Caco-2 (cell line): ENCODE measurements at places on chromosomes 7 and 10. TPM values are rescaled to one million over a fixed set of nuclear protein-coding genes. Genes with fewer than 3 reads are reported as not detected.
A peak's percentile ranks its signal among the peaks of the same experiment; 100 is the strongest.

- no peak overlapping the region for H3K27ac ChIP-seq
- no peaks in the 10 kb centered on the region for H3K27me3 ChIP-seq
- H3K4me1 ChIP-seq = no peaks in the 10 kb centered on the region
- H3K36me3 ChIP-seq = no peaks in the 10 kb centered on the region
- no peak for DNase-seq
Measured at GRCh38 chr7:158549616-158550393, 37.8 kb downstream of the PTPRN2 start.

DNA sequence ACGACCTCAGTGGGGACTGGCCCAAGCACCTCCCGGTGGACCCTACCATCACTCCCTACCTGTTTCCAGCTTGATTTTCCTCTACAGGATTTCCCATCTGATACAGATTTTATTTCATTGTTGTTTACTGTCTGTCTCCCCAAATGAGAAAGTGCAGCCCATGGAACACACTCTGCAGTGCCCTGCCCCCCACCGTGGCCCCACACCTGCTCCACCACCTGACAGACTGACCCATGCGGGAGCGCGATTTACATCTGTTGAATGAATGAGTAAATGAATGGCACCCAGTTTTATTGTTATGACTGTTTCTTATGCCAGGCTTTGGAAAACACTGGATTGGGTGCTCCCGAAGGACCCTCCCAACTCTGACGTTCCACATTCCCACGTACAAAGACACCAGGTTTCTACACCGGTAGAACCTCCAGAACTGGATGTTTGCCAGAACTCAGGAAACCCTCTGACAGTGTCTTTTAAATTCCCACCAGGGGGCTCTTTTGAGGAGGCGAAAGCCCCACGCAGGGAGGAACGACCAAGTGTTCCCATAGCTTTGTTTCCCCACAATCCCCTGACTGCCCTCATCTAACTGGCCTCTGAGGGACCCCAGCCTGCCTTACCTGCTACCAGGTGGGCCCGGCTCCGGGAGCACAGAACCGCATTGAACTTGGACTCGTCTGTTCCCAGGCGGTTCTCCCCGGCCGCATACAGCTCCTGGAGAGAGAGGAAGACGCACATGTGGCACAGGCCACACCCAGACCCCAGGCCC, 29.0 kb downstream of the PLAC9 start:
- peak overlapping the region; percentile 29 for H3K27ac ChIP-seq
- H3K27me3 ChIP-seq = no peaks in the 10 kb centered on the region
- peaks cover 7% of the 10 kb centered on the region; the same call in 1 of the 2 replicates for H3K36me3 ChIP-seq
- no peaks in the 10 kb centered on the region; the same call in 1 of the 2 replicates for H3K4me1 ChIP-seq
- peak; percentile 44 for DNase-seq

Gene CPED1
- 0.23 and 0.56 TPM in 2 replicates for total RNA-seq

DNA sequence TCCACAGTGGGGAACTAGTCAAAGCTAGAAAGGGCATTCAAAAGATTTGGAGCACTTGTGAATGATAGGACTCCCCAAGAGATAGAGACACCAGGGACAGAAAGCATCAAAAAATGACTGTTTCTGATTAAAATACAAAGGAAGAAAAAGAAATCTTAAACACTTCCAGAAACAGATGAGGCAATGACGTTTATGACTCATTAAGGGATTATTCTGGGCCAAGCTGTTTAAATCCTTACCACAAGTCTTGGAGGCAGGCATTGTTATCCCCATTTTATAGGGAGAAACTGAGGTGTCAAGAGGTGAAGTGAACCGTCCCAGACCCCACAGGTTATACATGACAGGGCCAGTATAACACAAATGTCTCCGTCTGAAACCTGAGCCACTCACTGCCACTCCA, 68.3 kb upstream of the AMPH start:
- H3K27ac ChIP-seq = no peak overlapping the region
- no peaks in the 10 kb centered on the region for H3K27me3 ChIP-seq
- no peaks in the 10 kb centered on the region for H3K36me3 ChIP-seq
- no peaks in the 10 kb centered on the region for H3K4me1 ChIP-seq
- DNase-seq = no peak

GRCh38 chr10:17234431-17234945, 6.4 kb downstream of the VIM start:
- H3K27me3 ChIP-seq = no peaks in the 10 kb centered on the region; the same call in 1 of the 2 replicates
- no peak overlapping the region for H3K27ac ChIP-seq
- H3K4me3 ChIP-seq = no peak overlapping the region

- peaks cover 7% of the 10 kb centered on the region; the same call in 1 of the 2 replicates for H3K4me1 ChIP-seq
- no peaks in the 10 kb centered on the region for H3K36me3 ChIP-seq
- H3K27me3 ChIP-seq = no peaks in the 10 kb centered on the region
- DNase-seq = no peak
- no peak overlapping the region for H3K4me3 ChIP-seq
Measured at GRCh38 chr7:107721286-107721685, 22.7 kb upstream of the CBLL1 start.

DNA sequence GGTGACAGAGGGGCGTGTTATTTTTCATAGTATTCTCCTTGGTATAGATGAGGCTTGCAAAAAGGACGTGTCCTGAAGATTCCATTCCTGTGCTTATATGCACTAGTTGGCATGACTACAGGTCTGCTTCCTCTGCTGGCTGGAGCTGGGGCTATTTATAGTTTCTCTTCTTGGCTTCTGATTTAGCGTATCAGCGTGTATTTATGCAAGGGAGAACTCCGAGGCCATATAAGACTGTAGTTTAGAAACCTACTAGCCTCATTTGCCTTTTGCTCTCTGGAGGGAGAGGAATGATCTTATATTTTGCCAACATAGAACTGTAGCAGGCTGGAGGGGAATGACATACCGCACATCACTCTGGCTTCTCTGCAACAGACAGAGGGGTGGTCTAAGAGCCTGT, 39.7 kb downstream of the CACNB2 start:
- H3K4me1 ChIP-seq = no peaks in the 10 kb centered on the region
- H3K27ac ChIP-seq = no peak overlapping the region
- no peaks in the 10 kb centered on the region for H3K36me3 ChIP-seq
- no peak overlapping the region for H3K4me3 ChIP-seq
- DNase-seq = no peak

GRCh38 chr7:149874644-149875028, 867 bp downstream of the ATP6V0E2 start:
- peak overlapping the region; percentile 71; the same call in 1 of the 2 replicates for H3K4me3 ChIP-seq
- no peak for DNase-seq
- no peak overlapping the region for H3K27ac ChIP-seq
- H3K36me3 ChIP-seq = no peaks in the 10 kb centered on the region

- H3K27ac ChIP-seq = no peak overlapping the region
- H3K36me3 ChIP-seq = no peaks in the 10 kb centered on the region
- H3K4me3 ChIP-seq = no peak overlapping the region
- H3K4me1 ChIP-seq = peaks cover 5% of the 10 kb centered on the region; the same call in 1 of the 2 replicates
- no peak for DNase-seq
- no peaks in the 10 kb centered on the region for H3K27me3 ChIP-seq
Measured at GRCh38 chr7:48959676-48960075, 35.3 kb downstream of the CDC14C start.

GRCh38 chr7:35492451-35493175, 202.3 kb downstream of the HERPUD2 start:
- H3K36me3 ChIP-seq = no peaks in the 10 kb centered on the region
- no peaks in the 10 kb centered on the region for H3K4me1 ChIP-seq
- DNase-seq = no peak
- no peak overlapping the region for H3K4me3 ChIP-seq
- no peaks in the 10 kb centered on the region; the same call in 1 of the 2 replicates for H3K27me3 ChIP-seq

- H3K4me1 ChIP-seq = no peaks in the 10 kb centered on the region
- no peak overlapping the region for H3K4me3 ChIP-seq
- no peak overlapping the region for H3K27ac ChIP-seq
Measured at GRCh38 chr10:15313843-15314242, 57.2 kb downstream of the FAM171A1 start.

DNA sequence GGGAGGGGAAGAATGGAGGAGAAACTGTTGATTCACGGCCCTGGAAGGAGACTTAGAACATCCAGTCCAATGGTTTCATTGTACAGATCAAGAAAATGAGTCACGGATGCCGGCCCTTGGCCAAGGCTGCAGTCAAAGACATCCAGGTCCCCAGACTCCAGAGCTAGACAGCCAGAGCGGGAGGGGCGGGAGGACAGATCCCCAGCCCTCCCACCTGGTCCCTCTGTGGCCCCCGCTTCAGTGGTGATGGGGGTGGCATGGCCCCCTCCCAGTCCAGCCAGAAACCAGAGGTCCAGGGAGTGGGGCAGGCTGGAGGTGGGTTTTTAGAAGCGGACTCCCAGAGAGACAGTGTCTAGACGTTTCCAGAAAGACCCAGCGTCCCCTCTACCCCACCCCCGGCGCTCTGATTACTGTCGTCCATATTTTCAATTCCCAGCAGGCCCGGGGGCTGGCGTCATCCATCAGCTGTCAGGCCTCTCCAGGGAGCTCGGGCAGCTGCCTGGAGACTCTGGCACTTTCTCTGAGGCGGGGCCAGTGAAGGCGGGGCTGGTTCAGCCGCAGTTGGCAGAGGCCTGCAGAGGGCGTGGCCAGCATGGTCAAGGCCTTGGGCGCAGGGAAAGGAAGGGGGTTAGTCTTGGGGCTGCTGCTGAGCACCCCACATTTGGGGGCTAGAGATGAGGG, 8.0 kb upstream of the HSPB1 start:
- no peak for DNase-seq
- no peak overlapping the region for H3K27ac ChIP-seq
- H3K4me3 ChIP-seq = no peak overlapping the region
- H3K4me1 ChIP-seq = peaks cover 43% of the 10 kb centered on the region

DNA sequence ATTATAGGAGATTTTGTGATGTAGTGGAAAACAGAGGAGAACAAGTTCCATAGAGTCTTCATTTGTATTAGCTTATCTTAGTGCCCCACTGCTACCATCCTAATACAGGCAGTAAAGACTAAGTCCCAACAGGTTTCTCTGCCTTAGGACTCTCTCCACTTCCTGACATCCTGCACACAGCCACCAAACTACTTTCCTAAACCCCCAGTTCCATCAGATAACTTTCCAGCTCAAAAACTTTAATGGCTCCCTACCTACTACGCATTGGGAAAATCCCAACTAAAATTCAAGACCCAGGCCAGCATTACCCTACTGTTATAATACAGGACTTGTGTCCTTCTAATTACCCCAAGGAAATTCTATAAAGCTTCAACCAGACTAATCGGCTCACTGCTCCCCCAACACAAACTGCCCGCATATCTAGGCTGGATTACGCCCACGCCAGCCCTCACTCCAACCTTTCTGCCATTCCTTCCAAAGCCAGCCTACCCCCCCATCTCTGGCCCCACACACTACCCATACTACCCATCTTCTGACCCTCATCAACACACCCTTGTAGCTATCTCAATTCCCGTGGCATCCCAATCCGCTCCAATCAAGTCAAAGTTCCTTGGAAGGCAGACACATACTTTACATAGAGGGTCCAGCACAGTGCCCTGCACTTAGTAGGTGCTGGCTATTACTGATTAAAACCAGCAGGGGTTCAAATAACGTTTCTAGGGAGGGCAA, 1.4 kb downstream of the IDE start:
- H3K4me1 ChIP-seq = peaks cover 22% of the 10 kb centered on the region
- H3K36me3 ChIP-seq = no peaks in the 10 kb centered on the region
- H3K4me3 ChIP-seq = peak overlapping the region; percentile 69
- peak overlapping the region; percentile 74 for H3K27ac ChIP-seq
- no peak for DNase-seq
- no peaks in the 10 kb centered on the region for H3K27me3 ChIP-seq

- H3K27me3 ChIP-seq = no peaks in the 10 kb centered on the region
- H3K36me3 ChIP-seq = no peaks in the 10 kb centered on the region
- H3K4me1 ChIP-seq = no peaks in the 10 kb centered on the region
- H3K4me3 ChIP-seq = no peak overlapping the region
- DNase-seq = no peak
Measured at GRCh38 chr7:157224627-157225026, 85.9 kb downstream of the UBE3C start.

GRCh38 chr10:12375076-12375504, 25.7 kb downstream of the CAMK1D start:
- H3K4me1 ChIP-seq = no peaks in the 10 kb centered on the region
- no peak overlapping the region for H3K27ac ChIP-seq
- no peaks in the 10 kb centered on the region for H3K36me3 ChIP-seq
- no peak for DNase-seq
- no peaks in the 10 kb centered on the region for H3K27me3 ChIP-seq

DNA sequence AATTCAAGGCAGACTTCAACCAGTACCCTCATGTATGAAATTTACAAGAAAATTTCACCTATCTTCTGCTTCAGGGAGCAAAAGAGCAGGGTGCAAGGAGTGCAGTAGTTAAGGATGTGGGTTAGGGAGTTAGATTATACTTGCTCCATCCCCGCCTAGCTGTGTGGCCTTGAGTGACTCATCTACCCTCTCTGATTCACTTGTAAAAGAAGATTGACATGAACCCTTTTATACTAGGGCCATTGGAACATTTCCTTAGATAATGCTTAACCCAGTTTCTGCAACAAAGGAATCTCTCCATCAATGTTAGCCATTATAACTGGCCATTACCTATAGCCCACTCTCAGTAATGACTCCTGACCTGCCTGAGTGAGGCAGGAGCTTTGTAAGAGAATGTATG, 10.2 kb upstream of the HSPA12A start:
- DNase-seq = no peak
- no peak overlapping the region for H3K27ac ChIP-seq
- no peaks in the 10 kb centered on the region for H3K36me3 ChIP-seq

DNA sequence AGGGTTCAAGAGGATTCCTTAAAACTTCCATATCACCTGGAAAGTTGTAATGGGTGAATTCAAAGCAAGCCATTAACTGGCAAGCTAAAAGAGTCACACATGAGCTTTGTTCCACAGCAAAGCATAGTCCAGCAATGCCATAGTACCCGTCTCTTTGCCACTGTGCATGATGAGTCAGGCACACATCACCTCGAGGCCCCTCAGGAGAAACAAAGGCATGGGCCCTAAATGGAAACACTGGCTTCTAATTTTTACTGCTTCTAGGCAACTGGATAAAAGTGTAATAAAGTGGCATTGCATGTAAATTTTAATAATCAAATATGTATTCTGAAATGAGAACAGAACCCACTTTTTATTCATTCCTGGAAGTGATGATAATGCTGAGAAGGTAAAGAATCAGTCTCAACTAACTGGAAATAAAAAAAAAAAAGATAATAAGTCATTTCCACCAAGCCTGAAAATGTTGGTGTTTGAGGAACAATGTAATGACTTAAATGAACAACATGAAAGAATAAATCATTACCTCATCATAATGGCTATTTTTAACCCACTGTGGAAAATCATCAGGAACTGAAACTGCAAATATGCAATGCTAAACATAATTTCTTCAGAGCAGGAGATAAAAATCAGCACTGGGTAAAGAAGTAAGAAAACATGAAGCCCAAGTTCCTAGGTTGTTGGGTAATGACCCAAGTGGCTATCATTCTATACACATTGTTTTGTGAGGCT, 104.9 kb downstream of the CDK6 start:
- DNase-seq = no peak
- no peaks in the 10 kb centered on the region for H3K4me1 ChIP-seq
- H3K27me3 ChIP-seq = no peaks in the 10 kb centered on the region
- H3K4me3 ChIP-seq = no peak overlapping the region
- H3K36me3 ChIP-seq = no peaks in the 10 kb centered on the region; the same call in 1 of the 2 replicates
- H3K27ac ChIP-seq = no peak overlapping the region

GRCh38 chr7:91512958-91513357, 248.7 kb downstream of the FZD1 start:
- H3K27me3 ChIP-seq = no peaks in the 10 kb centered on the region
- no peak overlapping the region for H3K4me3 ChIP-seq
- no peak for DNase-seq
- H3K27ac ChIP-seq = no peak overlapping the region
- no peaks in the 10 kb centered on the region for H3K4me1 ChIP-seq

Gene CALML5
- not detected in 2 replicates for total RNA-seq
